M059J (cell line): ENCODE measurements at places on chromosomes 6 and 20. TPM values are rescaled to one million over a fixed set of nuclear protein-coding genes. Genes with fewer than 3 reads are reported as not detected.

GRCh38 chr6:46473881-46474280 is 17.4 kb downstream of the RCAN2 start:
- DNase-seq = no peak

DNA sequence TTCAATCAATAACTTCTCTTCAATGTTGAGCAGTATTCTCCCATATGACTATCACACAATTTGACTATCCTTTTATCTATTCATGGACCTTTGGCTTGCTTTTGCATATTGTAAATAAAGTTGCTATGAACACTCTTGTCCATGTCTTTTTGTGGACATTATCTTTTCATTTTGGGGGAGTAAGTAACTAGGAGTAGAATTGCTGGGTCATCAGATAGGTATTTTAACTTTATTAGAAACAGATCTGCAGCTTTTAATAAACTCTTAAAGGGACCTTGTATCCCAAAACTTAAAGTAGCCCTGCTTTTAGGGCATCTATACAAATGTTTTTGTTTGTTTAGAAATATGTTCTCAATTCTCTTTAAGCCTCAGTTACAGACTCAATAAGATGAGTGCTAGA is 614.2 kb upstream of the CITED2 start:
- no peak for DNase-seq

DNA sequence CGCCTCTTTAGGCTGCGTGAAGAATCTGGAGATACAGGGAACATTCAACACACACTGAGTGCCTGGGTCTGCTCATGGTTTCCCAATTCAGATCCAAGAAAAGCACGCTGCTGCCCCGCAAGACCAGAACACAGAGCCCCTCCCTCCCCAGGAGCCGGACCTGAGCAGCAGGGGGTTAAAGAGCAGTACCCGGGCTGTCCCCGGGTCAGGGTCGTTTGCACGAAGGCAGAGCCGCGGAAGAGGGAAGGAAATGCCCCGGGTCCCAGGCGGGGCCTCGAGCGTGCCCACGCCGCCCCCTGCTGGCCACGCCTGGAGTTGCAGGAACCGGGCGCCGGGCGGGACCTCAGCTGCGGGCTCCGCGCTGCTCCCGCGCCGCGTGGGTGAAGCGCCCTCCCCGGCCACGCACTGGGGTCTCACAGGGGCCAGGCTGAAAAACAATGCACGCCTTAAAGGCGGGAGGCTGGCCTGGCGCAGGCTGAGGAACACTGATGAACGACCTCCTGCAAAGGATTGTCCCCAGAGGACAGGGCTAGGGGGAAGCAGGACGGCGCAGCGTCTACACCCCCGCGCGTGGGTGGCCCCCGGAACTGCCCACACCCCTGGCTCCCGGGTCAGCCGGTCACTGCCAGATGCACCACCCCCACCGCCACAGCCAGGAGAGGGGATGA is 48.9 kb downstream of the ANKRD60 start:
- peak; percentile 52 for DNase-seq

DNA sequence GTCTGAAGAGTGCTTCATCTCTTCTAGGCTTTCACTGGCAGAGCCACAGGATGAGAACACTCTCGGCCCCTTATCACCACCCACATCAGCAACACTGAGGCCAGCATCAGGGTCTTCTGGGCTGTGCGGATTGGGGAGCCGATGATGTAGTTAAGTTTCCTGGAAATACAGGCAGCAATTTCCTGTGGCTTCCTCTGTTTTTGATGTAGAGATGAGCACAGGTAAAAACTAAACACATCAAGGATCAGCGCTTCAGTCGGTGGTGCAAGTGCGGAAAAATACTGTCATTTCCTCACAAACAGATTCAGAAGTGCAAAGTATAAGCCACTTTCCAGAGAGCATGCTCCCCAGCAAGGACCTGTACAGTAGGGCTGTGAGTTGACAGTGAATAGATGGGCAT is 62.6 kb downstream of the BACH2 start:
- no peak for DNase-seq

- peak; percentile 91 for DNase-seq
Measured at GRCh38 chr6:34425498-34426410, at the start of gene RPS10. TSS of gene RPS10 (minus strand) at chr6:34426069. CDS start at chr6:34425221, 848 bp downstream.

The ATF6B gene
- total RNA-seq = 25.3 and 30.3 TPM in 2 replicates

The MYH7B gene
- 0.05 TPM in 1 of 2 replicates, not detected in the other for total RNA-seq

The PRDM1 gene
- 8.0 and 14.8 TPM in 2 replicates for total RNA-seq

The LGSN gene
- total RNA-seq = 0.07 TPM in 1 of 2 replicates, not detected in the other
